Cardiac muscle cell (in vitro differentiated cells and primary cell): ENCODE measurements at places on chromosomes 1 and 21. TPM values are rescaled to one million over a fixed set of nuclear protein-coding genes. Genes with fewer than 3 reads are reported as not detected.
A peak's percentile ranks its signal among the peaks of the same experiment; 100 is the strongest.

- peak; percentile 38 for DNase-seq
Observed at GRCh38 chr1:173267453-173267945, 60.4 kb upstream of the TNFSF4 start.

- no peak for DNase-seq
Observed at GRCh38 chr1:86194491-86195034, 38.0 kb upstream of the COL24A1 start.

DNA sequence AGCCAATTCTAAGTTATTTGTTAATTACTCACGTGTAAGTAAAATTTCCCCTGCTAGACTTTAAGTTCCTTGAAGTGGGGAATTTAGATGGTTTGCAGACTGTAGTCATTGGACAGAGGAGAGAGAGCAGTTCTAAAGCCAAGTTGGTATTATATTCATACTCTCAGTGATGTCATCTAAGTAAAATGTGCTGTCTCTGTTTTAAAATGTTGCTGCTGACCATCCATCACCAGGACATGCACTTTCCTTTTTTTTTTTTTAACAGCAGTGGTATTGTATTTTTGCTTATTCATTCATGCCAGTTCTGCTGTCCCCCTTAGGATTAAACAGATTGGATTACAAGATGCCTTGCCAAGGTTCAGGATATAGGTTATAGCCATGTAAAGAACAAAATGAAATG is 2.3 kb downstream of the TTLL7 start:
- DNase-seq, result peak; percentile 36

Gene PTGFR
- not detected in 2 replicates for total RNA-seq
